ENCODE measurements at places on chromosomes 5 and 9.

DNA sequence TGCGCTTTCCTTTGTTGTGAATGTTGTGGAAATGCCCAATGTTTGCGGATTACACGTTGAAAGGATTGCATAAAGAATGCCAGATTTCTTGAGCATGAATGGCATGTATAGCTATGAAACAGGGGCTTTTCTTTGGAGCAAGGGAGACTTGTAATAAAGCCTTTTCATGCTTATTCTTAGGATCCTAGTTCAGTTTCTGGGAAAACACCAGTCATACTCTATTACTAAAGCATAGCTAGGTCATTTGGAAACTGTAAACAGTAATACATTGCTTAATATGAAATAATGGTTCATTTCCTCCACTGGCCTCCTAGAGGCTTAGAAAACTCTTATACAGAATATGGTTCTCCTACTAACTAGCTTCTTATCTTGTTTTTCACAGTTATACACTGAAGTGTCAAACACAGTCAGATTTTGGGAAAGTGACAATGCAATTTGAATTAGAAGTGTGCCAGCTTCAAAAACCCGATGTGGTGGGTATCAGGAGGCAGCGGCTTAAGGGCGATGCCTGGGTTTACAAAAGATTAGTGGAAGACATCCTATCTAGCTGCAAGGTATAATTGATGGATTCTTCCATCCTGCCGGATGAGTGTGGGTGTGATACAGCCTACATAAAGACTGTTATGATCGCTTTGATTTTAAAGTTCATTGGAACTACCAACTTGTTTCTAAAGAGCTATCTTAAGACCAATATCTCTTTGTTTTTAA, 104.2 kb downstream of the MELK start:
- no peak for DNase-seq

GRCh38 chr9:113177251-113177650, 26.4 kb downstream of the SLC31A2 start:
- DNase-seq, result no peak

DNA sequence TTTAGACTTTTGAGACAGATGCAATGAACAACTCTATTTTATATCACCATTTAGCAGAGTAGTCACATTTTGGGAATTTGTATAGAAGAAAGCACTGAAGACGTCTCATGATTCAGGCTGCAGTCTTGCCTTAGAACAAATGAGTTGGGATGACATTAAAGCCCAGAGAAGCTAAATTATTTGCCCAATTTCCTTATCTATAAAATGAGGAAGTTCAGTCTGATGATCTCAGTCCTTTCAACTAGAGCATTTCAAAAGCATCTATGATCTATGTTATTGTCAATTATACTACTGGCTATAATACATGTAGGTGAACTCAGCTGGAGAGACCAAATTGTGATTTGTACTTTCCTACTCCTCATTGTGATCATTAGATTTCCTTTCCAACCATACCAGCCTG, 154.1 kb downstream of the OSTF1 start:
- DNase-seq, result no peak

GRCh38 chr9:133717113-133718031, 20.8 kb downstream of the SARDH start:
- no peak for DNase-seq

DNA sequence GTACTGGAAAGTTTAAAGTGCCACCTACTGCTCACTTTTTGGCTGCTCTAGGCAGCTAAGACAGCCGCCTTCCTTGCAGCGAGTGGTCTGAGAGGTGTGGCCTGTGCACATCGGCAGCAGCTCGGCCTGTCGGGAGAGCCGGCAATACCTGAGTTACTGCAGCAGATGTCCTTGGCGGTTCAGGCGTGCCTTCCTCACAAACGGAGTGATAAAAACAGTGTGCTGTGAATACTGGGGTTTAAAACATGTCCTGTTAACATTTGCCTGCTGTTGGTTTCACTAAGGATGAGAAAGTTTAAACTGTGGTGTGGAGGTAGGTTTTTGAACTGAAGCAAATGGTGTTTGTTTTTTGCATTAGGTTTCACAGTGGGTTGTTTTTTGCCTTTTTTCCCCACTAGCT, 12.9 kb downstream of the TRAF2 start:
- DNase-seq, result no peak

DNA sequence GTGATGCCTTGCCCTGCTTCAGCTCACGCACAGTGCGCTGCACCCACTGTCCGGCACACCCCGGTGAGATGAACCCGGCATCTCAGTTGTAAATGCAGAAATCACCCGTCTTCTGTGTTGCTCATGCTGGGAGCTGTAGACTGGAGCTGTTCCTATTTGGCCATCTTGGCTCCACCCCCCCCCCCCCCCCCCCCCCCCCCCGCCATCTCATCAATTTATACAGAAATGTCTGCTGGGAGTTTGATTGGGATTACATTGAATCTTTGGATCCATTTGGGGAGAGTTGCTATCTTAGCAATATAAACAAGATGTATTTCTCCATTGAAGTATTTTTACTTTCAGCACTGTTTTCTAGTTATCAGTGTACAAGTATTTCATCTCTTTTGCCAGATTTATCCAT, 55.2 kb downstream of the RIC1 start:
- DNase-seq, result no peak

- no peak for DNase-seq
Measured at GRCh38 chr5:150353032-150353675, 4.3 kb upstream of the TCOF1 start.

GRCh38 chr5:90479611-90480385, 5.1 kb downstream of the POLR3G start:
- no peak for DNase-seq

DNA sequence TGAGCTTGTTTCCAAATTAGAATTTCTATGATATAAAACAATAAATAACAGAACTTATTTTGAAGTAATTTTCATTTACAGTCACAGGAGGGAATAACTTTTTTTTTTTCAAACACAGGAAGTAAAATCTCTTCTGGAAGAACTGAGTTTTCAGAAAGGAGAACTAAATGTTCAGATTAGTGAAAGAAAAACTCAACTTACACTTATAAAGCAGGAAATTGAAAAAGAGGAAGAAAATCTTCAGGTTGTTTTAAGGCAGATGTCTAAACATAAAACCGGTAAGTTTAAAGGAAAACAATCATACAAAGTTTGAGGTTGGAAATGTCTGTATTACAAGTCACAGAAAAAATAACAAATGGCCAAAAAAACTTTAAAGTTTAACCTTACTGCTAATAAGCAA, 41.6 kb downstream of the RAB14 start:
- no peak for DNase-seq

GRCh38 chr5:149381261-149381985, 2.3 kb upstream of the IL17B start:
- no peak for DNase-seq

DNA sequence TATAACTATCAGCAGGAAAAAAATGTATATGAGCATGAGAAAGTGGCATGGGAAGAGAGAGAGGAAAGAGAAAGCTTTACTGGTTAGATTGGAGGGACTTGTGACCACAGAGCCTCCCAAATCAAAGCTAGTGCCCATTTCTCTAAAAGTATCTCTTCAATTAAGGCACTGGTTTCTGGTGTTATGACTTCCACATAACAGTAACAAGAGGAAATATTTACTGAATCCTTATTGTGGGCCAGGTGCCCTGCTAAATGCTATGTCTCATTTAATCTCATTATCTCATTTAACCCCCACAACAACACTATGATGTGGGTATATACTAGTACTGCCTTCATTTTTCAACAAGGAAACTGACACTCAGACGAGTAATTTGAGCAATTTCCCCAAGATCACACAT, 221.5 kb downstream of the EBF1 start:
- no peak for DNase-seq

DNA sequence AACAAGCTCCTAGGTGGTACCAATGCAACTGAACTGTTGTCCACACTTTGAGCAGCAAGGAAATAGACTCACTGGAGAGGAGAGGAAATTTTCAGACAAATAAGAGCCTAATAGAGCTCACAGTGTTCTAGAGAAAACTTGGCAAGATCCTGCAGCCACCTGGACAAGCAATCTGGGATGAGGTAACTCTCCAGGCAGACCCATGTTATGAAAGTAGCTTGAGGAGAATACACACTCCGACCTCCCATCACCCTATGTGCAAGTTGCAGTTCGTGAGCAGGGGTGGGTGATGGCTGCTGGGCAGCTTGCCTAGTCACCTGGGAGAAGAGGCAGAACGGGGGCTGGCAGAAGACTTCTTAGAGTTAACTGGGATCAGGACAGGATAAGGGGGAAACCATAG, 102.2 kb downstream of the KLF4 start:
- DNase-seq, result no peak

- no peak for DNase-seq
Measured at GRCh38 chr5:5416733-5417132, 5.7 kb upstream of the ICE1 start.

- DNase-seq, result no peak
Measured at GRCh38 chr9:33198165-33198564, 31.0 kb upstream of the B4GALT1 start.

GRCh38 chr5:8613078-8613685, 744.2 kb downstream of the MTRR start:
- no peak for DNase-seq

Data from esophagus squamous epithelium (tissue), 5 donors.